Right atrium auricular region (tissue), 2 donors: ENCODE measurements at places on chromosomes 16 and 17. TPM values are rescaled to one million over a fixed set of nuclear protein-coding genes. Genes with fewer than 3 reads are reported as not detected.

GRCh38 chr17:31744511-31744951, 114.5 kb downstream of the COPRS start:
- H3K36me3 ChIP-seq = no peaks in the 10 kb centered on the region
- no peak overlapping the region for H3K27ac ChIP-seq
- H3K4me3 ChIP-seq = no peak overlapping the region
- no peak for DNase-seq
- H3K4me1 ChIP-seq = no peaks in the 10 kb centered on the region

- no peak for DNase-seq
- no peaks in the 10 kb centered on the region for H3K27me3 ChIP-seq
- H3K4me1 ChIP-seq = peaks cover 21% of the 10 kb centered on the region
- no peaks in the 10 kb centered on the region for H3K36me3 ChIP-seq
- H3K4me3 ChIP-seq = no peak overlapping the region
Observed at GRCh38 chr17:44383363-44383762, 6.1 kb downstream of the ITGA2B start.

DNA sequence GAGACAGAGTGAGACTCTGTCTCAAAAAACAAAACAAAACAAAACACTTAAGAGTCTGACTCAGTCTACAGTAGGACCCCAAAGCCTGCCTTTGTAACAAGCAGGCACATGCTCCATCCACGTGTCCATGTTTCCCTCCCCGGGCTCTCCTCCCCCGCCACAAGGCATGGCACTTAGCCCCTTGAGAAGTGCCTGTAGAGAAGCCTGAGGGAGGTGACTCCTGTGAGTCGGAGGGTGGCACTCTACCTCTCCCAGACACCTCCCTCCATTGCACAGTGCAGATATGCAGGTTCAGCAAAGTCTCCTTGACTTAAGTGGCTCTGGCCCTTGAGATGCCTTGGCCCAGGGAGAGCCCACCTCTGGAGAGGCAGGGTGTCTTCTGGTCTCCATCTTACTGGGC, 6.8 kb downstream of the FHOD1 start:
- no peaks in the 10 kb centered on the region for H3K27me3 ChIP-seq
- peak overlapping the region; percentile 94 for H3K27ac ChIP-seq
- no peak for DNase-seq

DNA sequence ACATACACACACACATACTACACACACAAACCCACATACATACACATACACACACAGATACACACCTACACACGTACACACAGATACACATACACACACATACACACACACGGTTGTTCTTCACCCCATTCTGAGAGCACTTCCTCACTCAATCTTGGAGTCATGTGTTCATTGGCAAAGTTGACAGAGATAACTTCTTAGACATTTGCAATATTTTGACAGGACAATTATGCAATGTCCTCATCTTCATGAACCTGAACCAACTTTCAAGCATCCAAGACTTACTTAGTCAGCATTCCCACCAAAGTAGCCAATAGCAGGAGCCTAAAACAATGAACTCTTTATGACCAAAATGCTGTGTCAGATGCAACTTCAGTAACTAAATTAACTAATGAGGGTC, 77.1 kb upstream of the DNAH17 start:
- no peaks in the 10 kb centered on the region for H3K4me1 ChIP-seq
- H3K36me3 ChIP-seq = no peaks in the 10 kb centered on the region
- DNase-seq = no peak

The LGALS9 gene
- 27.4 TPM for total RNA-seq

The P2RX1 gene
- 2.8 TPM for total RNA-seq

The ATXN2L gene
- 55.1 TPM for total RNA-seq

The SDR42E1 gene
- total RNA-seq = 0.90 TPM

The SLC16A13 gene
- 0.71 TPM for total RNA-seq

The PRSS33 gene
- not detected for total RNA-seq

The PIPOX gene
- total RNA-seq = 0.37 TPM
